ENCODE measurements at places on chromosomes 11 and 22.
A peak's percentile ranks its signal among the peaks of the same experiment; 100 is the strongest.

- no peak for DNase-seq
Measured at GRCh38 chr11:117083011-117083935, 15.0 kb downstream of the SIK3 start.

- DNase-seq = peak; percentile 76
Measured at GRCh38 chr11:28529540-28530410, 421.6 kb downstream of the METTL15 start.

DNA sequence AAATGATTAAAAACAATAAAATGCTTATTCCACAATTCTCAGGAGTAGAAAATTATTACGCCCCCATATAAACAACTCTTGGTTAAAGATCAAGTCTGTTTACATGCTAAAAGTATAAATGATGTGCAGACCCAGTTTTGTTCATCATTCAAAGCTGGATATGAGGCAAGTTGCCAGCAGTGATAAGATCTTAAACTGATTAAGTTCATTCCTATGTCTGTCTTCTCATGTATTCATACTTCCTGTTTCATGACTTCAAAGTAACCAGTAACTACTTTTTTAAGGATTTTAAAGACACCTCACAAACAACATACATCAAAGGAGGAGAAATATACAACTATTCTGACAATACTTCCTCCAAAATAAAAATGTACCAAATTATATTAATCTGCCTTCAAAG lies 55.0 kb upstream of the ARHGAP32 start:
- peak; percentile 74 for DNase-seq

DNA sequence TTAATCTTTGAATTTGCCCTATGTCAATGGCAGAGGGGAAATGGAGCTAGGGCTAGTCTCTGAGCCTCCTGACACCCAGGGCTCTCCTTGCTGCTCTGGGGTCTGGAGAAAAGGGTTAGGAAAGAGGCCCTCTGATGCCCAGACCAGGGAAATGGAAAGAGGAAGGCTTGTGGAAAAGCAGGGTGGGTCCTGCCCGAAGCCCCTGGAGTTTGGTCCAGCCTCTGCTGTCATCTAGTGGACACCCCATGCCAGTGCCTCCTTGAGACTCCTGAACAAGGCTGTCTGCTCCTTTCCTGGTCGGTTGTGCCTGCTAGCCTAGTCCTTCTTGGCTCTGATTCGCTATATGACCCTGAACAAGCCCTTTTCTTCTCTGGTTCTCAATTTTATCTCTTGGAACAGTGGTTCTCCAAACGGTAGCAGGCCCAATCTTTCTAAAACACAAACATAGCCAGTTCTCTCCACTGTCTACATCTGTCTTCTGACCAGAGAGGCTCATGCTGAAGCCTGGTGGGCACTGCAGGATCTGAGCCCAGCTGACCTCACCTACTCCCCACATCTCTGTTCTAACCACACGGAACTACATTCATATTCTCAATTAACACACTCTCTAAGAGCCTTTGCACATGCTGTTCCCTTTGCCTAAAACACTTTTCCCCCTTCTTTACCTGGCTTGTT lies 8.8 kb upstream of the PLA2G3 start:
- peak; percentile 80 for DNase-seq

GRCh38 chr11:64789331-64790204 lies 11.2 kb upstream of the SF1 start:
- DNase-seq = no peak

DNA sequence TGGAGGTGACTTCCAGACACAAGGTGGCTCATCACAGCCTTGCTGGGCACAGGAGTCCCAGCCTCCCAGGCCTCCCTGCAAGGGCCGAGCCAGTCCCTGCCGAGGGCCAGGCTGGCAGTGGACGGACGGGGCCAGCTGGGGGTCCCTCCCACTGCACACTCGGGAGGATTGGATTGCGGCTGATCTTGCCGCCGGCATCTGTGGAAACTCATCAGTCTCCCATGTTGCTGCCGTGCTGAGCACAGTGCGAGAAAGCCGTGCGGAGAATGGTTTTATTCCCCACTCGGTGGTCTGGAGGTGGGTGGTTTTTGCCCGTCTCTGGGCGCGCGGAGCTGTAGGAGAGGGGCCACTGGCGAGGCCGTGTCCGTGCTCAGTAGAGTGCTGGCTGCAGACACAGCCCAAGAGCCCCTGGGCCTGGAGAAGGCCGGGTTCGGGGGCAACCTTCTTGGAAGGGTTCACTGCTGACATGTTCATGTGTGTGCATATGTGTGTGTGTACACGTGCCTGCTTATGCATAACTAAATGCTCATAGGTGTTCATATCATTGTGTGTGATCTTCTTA lies 1246.4 kb downstream of the BRD1 start:
- peak; percentile 3 for DNase-seq

DNA sequence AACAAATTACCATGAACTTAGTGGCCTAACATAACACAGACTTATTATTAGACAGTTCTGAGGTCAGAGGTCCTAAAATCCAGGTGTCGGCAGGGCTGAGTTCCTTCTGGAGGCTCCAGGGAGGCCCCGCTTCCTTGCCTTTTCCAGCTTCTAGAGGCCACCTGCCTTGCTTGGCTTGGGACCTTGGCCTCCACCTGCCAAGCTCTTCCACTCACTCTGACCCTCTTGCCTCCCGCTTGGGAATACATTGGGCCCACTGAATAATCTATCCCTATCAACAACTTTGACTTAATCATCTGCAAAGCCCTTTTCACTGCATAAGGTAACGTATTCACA lies 3.2 kb upstream of the MS4A10 start:
- no peak for DNase-seq

DNA sequence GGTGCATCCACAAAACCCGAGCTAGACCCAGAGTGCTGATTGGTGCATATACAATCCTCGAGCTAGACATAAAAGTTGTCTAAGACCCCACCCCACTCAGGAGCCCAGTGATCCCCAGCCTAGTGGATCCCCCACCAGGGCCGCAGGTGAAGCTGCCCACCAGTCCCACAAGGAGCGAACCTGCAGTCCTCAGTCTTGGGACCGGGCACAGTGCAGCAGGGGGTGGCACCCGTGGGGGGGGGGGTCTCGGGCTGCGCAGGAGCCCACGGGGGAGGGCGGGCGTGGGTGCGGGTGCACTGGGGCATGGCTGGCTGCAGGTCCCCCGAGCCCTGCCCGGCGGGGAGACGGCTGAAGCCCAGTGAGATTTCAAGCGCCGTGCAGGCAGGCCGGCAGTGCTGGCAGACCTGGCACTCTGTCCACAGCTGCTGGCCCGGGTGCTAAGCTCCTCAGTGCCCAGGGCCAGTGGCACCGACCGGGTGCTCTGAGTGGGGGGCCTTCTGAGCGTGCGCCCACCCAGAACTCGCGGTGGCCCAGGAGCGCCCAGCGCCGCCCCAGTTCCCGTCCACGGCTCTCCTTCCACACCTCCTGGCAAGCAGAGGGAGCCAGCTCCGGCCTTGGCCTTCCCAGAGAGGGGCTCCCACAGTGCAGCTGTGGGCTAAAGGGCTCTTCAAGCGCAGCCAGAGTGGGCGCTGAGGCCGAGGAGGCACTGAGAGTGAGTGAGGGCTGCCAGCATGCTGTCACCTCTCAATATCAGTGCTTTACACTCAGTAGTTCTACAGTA lies 989.1 kb downstream of the FAM181B start:
- no peak for DNase-seq

GRCh38 chr11:130023204-130023603 lies 20.6 kb upstream of the PRDM10 start:
- peak; percentile 87 for DNase-seq

DNA sequence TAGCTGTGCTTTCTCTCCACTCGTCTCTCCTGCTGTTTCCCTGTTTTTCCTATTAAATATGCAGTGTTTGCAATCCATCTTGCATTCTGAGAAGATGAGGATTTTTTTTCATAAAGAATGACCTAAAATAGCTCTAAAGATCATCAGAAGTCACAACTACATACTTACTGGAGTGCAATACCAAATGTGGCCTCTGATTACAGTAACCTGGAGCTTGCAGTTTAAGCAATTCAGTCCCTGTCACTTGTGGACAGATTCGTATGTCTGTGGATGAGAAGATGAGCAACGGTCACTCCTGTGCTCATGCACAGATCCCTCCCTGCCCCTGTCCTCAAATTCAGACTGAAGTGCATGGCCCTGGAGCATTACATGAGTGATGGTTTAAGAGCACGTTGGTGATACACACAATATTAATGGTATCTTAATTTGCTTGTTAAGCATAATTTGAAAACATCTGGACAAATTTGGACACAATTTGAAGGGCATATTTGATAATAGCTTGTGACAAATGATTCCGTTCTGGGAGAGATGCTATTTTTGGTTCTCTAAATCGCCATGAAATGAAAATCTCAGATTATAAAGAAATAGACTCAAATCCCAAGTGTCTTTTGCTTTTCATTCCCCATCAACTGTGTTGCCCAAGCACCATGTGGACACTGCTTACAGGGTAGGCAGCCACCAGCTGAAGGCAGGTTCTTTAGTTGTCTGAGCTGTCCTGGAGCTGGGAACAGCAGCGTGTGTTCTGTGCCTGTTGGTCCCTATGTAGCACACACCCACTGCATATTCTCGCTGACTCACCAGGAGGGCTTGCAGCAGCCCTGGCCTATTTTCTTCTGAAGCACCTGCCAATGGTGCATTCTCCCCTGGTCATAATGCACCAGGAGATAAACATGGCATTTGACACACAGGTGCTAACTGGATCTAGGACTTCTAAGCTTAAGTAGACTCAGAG lies 32.6 kb upstream of the PRAME start:
- no peak for DNase-seq

- DNase-seq = peak; percentile 64
Measured at GRCh38 chr11:130181295-130182272, 22.0 kb downstream of the ST14 start.

DNA sequence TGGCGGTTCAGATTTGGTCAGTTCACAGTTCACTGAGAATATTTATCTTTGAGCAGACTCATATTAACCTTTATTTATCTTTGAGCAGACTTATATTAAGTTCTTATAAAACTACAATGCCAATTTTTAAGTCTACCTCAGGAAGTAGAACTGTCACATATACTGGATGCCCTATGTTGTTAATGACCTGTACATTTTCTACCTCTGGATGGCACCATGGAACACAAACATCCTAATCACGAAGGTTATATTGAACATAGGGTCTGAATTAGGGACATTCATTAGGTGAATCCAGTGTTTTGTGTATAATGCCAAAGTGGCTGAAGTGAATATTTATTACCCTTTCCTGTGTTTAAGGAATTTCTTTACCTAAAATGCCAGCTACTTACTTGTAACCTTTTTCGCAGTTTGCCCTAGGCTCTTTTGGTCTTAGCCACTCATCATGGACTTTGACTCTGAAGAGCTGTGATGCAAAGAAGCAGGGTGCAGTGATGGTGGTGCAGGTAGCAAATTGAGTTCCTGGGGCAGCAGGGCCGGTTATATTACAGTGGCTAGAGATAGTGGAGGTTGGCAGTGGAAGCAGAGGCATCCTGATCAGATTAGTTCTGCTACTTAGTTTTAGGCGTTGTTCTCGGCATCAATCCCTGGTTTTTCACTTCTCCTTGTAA lies 71.8 kb downstream of the STIM1 start:
- no peak for DNase-seq

DNA sequence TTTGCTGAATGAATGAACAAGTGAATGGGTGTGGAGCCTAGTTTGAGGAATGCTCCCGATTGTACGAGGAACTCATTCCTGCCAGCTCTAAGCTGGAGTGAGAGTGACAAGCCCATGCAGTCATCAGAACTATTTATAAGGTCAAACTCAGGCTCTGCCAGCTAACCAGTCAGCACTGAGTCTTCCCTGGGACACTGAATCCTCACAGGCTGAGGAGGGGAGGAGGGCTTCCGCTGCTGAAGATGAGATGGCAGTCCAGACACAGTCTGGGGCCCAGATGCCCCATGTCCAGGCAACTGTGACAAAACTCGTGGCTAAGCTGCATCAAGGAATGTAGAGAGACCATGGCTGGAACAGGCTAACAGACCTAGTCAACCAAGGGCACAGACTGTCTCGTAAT lies 4.0 kb downstream of the LRP4 start:
- peak; percentile 40 for DNase-seq

- DNase-seq = no peak
Measured at GRCh38 chr11:15333407-15333806, 218.7 kb downstream of the INSC start.

GRCh38 chr11:77966338-77966737 lies 28.1 kb downstream of the INTS4 start:
- no peak for DNase-seq

GRCh38 chr11:34067383-34068065 lies 16.0 kb downstream of the CAPRIN1 start:
- no peak for DNase-seq

GRCh38 chr11:61874853-61875252 lies 16.5 kb downstream of the FADS3 start:
- no peak for DNase-seq

DNA sequence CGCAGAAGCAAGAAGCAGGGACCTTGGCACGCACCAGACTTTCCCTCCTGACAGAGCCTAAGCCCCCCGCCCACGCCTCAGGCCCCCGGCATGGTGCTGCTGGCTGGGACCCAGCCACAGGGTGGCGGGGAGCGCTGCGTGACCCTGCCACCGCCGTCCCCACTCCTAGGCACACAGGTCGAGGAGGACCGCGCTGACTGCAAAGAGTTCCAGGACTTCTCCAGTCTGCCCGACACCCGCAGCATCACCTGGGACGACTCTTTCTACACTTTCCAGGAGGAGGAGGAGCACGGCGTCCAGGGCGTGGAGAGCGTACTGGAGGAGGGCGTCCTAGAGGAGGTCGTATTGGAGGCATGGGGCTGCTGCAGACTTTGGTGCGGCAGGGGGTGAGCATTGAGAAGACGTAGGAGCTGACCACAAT lies 103.7 kb downstream of the TRIM51G start:
- no peak for DNase-seq

- no peak for DNase-seq
Measured at GRCh38 chr11:68935066-68935465, 31.4 kb downstream of the IGHMBP2 start.

- DNase-seq = no peak
Measured at GRCh38 chr11:86687185-86687778, 14.9 kb upstream of the ME3 start.

DNA sequence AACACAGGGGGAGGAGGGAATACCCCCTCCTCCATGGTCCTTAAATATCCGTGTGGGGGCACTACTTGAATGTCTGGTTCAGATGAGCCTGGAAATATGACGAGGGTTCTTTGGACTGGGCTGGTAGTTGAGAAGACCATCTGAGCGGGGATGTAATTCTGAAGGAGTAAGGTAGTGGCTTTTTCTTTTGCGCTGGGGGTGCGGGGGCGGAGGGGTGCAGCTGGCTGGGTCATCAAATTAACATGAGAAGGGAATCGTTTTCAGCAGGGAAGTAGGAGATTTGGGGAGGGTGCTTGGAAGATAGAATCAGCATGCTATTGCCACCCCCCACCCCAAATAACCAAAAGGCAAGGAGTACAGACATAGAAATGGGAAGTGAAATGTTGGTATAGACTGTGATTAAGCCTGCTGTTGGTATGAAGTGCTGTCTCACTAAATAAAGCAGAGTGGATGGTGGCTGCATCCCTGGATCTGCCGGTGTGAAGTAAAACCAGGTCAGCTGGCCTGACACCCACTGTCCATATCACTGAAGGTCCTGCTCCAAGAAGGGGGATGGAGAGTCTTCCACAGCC lies 121.9 kb upstream of the HSD17B12 start:
- no peak for DNase-seq

DNA sequence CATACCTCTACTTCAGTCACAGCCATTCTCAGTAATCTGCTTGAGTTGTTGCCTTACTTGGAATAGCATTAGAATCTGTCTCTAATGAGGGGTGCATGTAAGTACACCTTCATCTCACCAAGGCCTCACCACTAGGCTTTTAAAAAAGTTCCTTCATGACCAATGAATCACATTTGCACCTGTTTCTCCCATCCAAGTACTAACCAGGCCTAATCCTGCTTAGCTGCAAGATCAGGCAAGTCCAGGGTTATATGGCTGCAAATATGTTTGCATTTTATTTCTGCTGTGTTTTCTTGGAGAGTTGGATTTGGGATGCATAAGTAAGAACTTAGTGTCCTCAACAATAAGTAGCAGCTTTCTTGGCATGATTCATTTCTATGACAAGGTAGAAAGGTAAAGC lies 66.9 kb downstream of the BBOX1 start:
- no peak for DNase-seq
